Neural crest cell (in vitro differentiated cells): ENCODE measurements at places on chromosomes 6 and 20.
A peak's percentile ranks its signal among the peaks of the same experiment; 100 is the strongest.

GRCh38 chr6:101290346-101290745 lies 103.2 kb upstream of the GRIK2 start:
- no peak for DNase-seq

GRCh38 chr6:32610682-32611296 lies 21.1 kb upstream of the HLA-DRB1 start:
- no peak for DNase-seq

DNA sequence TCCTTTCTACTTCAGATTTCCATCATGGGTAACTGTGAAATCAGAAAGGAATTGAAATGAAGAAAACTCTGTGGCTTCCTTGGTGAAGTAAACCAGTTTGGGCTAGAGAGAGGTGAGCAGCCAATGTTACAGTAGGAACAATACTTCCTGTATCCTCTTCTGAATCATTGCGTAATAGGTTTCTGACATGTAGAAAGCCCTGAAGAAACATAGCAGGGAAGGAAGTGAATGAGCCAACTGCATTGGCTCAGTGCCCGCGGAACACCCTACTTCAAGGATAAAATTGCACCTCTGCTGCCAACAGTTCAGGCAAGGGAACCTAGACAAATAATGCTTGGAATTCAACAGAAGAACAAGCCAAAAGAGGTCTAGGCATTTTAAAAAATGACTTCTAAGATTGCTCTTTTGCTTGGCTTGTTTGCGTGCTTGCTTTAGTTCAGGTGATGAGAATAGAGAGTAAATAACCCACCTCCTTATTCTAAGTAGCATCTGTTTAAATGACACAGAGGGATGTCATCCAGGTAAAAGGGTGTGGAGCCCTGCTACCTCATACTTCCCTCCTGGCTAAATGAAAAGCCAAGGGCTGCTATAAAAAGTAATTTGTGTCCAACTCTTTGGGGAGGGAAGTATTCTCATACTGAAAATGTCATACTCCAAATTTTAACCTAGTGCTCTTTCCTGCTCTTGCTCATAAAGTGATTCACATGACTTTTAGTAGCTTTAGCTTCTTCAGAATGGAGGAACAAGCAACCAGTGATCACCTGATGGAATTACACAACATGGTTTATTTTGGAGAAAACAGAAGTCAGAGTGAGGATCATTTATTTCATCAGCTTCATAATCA lies 30.0 kb upstream of the AKIRIN2 start:
- no peak for DNase-seq

DNA sequence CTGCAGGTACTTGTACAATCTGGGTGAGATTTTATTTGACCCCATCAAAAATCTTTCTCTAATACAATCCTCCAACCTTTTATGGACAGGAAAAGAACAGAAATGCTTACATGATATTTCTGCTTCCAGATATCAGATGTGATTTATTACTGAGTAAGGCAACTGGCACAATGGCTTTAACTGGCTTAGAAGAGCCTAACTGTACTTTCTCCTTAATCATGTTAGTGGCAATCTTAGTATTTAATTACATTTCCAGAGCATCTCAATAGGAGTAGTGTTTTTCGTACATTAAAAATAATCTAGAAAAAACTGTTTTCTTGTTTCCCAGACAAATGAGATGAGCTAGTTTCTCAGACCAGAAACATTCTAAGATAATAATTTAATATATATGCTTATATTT lies 251.6 kb downstream of the KCNQ5 start:
- no peak for DNase-seq

DNA sequence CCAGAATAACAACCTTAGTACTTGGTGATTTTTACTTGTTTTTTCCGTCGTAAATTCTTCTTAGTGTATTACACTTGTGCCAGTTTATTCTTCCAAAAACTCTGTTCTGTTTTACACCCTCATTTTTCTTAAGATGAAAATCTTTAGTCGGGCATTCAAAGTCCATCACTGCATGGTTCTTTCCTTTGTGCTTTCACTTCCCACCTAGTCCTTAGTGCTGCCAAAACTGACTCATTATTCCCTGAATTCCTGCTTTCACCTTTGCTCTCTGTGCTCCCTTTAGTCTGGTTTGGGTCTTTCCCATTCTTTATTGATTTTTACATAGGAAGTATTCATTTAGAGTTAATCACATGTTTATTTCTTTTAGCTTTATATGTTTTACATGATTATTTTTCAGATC lies 3.3 kb downstream of the TRMT11 start:
- DNase-seq = no peak

DNA sequence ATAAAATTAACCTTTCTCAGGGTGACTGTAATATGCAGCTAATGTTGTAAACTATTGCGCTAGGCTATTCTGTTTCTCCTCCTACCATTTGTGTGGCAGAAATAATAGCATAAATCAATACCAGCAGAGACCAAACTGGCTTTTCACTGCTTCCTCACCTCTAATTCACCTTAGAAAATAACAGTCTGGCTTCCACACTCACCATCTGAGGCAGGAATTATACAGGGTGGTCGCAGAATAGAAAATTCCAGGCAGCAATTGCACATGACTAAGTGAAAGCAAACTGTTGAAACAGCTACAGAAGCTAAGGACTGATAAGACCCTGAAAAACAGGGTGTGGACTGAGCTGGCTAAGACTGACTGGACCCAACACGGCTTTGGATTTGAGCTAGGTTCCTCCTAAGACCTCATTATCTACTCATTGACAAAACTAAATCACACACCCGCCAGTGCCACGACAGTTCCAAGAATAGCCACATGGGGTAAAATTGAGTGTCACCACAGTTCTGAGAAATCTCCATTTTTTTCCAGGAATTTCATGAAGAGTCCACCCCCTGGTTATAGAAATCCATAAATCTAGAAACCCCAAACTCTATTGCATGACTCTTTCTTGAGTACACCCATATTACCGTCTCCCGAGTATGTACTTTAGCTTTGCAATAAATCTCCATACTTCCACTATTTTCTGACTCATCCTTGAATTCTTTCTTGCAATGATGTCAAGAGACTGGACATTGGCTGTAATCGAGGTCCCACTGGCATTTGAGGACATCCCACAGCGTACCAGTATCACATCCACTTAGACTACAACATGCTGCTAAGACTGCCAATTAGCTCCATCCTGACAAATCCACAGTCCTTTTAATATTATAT lies 60.9 kb upstream of the KCNQ5 start:
- no peak for DNase-seq

DNA sequence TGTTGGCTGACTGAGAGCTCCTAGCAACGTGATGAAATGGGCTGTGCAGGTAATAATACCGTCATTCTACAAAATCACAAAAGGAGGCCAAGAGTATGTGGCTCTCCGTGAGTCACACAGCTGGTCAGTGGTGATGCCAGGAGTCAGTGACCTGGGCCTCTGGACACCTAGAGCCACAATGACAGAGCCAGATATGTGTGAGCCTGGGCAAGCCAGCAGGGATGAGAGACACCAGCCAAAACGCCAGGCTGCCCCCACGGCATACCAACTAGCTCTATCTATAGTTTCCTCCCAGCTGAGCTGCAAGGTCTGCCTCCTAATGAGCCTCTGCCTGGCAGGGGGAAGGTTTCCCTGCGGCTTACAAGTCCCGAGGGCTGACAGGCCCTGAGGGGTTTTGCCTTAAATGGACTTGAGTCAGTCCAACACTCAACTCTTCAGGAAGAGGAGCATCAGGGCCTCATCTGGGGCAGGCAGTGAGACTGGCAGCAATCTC lies 70.0 kb downstream of the CPNE5 start:
- DNase-seq = no peak

DNA sequence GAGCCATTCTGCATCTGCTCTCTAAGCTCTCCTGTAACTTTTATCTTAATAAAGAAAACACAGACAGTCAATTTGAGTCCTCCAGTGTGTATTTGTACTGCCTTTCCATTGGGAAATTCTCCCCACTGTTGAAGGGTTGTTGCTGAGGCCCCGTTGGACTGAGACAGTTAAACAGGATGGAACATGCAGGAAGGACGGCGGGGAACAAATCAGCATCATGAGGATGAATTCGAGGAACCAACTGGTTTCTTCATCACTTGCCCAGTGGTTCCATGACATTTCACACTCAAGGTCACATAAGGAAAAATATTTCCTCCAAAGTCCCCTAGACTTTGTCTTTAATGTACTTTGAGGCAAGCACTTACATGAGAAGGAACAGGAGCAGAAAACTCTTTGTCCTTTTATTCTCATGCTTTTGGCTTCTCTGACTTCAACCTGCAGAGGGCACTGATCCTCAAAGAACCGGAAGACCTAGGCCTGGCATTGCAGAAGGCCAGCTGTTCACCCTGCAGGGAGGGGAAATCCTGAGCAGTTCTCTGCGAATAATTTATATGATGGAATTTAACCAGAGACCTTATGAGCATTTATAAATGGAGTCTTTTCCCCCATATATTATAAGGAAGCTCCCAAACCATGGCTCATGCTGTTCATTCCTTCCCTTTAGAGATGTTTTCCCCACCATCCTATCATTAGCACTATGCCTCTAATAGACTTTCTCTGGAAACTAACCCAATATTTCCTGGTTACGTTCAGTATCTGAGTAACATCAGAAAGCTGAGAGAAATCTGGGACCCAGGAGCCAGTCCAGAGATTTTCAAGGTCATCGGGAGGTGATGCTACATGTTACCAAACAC lies 55.2 kb upstream of the ADGRF1 start:
- peak; percentile 43 for DNase-seq

- DNase-seq = no peak
Observed at GRCh38 chr20:35840421-35840820, 68.6 kb downstream of the PHF20 start.

DNA sequence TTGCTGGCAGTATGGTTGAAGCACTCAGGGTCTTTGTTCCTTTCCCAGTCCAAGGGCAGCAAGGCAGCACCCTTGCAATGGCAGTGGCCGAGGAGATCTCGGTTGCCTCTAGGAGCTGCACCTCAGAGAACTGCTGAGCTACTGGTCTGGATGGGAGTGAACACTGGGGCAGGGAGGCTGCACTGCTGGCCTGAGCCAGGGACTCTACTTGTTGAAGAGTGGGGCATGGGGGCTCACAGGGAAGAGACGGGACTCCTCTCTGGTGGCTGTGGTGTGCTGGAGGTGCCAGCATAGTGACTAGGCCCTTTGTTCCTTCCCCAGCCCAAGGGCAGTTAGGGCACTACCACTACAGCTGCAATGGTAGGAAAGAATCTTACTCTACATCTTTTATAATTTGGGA lies 203.0 kb downstream of the ZDHHC14 start:
- no peak for DNase-seq

DNA sequence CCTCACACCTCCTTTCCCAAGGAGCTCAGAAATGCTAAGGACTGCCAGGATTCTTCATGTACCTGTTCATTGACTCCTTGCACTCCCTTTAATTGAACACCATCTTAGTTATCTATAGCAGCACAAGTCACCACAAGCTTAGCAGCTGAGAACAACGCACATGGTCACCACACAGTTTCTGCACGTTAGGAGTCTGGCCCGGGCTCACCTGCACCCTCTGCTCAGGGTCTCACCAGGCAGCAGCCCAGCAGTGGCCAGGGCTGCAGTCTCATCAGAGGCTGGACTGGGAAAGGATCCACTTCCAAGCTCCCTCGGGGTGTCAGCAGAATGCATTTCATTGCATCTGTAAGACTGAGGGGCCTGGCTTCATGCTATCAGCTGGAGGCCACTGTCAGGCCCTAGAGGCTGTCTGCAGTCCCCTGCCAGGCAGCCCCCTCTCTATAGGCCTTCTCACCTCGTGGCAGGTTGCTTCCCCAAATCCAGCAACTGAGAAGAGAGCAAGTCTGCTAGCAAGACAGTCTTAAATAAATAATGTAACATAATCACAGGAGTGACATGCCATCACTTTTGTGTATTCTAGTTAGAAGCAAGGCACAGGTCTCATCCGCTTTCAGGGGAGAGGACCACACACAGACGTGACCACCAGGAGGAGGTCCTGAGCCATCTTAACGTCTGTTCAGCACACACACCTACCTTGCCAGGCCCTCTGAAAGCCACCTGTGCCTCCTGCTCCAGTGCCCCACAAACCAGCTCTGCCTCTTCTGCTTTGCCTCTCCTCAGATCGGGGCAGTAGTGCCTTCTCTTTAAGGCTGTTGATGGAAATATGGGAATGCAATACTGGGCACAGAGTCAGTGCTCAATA lies 165.2 kb upstream of the CST7 start:
- no peak for DNase-seq

DNA sequence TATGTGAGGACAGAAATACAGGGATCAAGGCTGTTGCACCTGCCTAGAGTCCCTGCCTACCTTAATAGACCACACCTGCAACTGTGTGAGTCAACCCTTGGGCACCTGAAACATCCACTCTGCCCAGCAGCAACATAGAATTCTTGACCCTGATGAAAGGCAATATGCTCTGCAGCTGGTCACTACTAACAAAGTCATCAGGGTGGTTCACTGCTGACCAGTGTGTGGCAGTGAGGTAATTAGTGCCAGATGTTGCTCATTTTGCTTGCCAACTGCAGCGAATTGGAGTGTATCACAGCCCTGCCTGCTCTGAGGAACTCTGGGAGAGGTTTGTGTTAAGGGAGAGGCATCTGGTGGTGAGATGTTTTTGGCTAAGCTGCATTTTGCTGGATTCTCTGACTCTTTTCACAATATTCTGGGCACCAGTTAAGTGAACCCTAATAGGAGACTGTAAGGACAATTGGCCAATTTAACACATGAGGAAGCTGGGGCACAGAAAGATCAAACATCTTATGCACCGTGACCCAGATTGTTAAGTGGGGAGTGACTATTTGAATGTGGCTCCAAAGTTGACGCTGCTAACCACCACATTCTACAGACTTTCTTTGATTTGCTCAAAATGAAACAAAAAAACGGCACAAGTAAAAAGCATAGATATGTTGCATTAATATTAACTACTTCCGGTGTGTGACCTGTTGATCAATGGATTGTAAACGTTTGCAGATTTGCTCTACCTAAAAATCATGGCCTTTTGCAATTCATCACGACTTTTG lies 61.9 kb upstream of the OPRM1 start:
- DNase-seq = no peak

GRCh38 chr6:136639702-136640101 lies 89.5 kb upstream of the MAP7 start:
- DNase-seq = no peak

GRCh38 chr20:50540620-50541605 lies 30.7 kb downstream of the PTPN1 start:
- no peak for DNase-seq

- DNase-seq = no peak
Observed at GRCh38 chr6:20266851-20267608, 54.8 kb upstream of the MBOAT1 start.
